GM23338 (cell line): ENCODE measurements at places on chromosomes 3 and 15.

- no peak for DNase-seq
Measured at GRCh38 chr15:31024979-31025378, 33.6 kb upstream of the MTMR10 start.

- peak; percentile 90 for DNase-seq
Measured at GRCh38 chr15:26771578-26772153, 1.2 kb downstream of the GABRB3 start.

- DNase-seq = no peak
Measured at GRCh38 chr3:21672303-21672702, 78.7 kb downstream of the ZNF385D start.

DNA sequence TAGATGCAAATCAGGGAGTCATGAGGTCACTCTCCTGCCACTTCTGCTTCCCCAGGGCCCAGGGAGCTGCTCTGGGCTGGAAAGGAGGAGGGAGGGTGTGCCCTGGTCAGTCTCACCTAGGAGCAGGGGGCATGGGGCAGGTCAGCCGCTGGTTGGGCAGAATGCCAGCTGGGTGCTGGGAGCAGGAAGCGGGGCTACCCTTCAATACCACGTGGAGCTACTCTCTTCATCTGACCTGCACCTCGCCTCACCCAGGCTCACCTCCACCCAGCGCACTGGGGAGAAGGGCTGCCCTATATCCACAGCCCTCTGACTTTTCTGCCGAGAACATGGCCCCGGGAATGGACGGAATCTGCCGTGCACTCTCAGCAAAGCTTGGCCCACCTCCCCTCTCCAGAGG is 15.1 kb downstream of the NTRK3 start:
- DNase-seq = no peak
